Foreskin melanocyte (primary cell): ENCODE measurements at places on chromosomes 16 and 17.

GRCh38 chr17:3845291-3845620, 790 bp downstream of the NCBP3 start:
- peak; percentile 10 for DNase-seq

DNA sequence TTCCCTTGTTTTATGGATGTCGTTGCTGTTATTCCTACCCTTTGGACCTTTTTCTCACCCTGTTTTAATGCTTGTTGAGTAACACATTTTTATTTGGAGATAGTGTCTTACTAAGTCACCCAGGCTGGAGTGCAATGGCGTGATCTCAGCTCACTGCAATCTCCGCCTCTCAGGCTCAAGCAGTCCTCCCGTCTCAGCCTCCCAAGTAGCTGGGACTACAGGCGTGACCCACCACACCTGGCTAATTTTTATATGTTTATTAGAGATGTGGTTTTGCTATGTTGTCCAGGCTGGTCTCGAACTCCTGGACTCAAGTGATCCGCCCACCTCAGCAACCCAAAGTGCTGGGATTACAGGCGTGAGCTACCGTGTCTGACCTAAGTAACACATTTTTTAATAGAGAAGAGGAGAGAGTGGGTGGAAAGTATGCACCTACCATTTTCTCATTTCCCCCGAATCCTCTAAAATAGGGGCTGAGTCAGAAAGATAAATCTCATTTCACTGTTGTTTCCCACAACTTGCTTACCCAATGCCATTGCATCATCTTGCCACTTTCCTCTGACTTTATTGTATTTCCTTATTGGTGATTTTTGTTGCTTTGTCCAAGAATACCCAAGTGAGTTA, 7.0 kb downstream of the DHX40 start:
- no peak for DNase-seq

GRCh38 chr16:48591976-48592375, 18.0 kb downstream of the N4BP1 start:
- DNase-seq, result no peak

DNA sequence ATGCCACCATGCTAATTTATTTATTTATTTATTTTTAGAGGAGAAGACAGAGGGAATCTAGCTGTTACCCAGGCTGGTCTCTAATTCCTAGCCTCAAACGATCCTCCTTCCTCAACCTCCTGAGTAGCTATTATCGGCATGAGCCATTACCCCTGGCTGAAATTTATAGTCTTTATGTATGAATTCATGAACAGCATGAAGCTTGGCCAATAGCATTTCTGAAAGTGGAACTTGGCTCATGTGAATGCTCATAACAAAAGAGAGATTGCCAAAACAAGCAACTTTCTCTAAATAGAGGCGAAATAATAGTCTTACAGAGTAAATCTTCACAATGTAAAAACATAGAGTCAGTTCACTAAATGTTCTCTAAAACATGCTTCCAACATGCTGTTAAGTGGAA, 30.1 kb upstream of the SMURF2 start:
- no peak for DNase-seq

GRCh38 chr17:69348429-69348828, 21.5 kb upstream of the ABCA5 start:
- no peak for DNase-seq

DNA sequence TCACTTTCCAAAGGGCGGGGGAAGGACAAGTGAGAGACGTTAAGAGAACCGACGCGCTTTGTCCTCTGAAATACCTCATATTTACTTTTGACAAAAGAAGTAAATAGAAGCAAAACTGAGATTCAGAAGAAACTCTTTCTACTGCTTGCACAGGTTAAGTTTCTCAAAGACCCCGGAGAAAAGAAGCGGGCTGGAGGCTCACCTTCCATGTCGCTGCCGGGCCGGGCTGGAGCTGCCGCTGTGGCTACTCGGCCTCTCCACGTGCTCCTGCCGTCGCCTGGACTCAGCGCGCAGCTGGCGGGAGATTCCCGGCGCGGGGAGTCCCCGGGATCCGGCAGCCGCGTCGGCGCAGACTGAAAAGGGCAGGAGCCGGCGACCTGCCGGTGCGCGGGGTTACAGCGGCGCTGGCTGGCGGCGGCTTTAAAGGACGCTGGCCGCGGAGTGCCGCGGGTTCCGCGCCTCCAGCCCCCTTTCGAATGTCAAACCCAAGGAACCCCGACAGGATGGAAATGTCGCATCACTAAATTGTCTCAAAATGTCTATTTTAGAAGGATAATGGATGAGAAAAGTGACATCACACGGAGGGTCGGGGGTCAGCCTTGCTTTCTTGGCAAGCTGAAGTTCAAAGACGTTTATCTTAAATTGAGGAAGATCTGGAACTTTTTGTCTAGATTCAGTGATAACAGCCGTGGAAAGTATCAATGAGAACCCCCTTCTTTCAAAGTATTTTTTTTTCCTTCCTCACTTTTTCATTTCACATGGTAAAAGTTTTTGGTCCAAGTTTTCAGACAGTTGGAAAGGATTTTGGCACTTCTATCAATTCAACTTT, at the start of gene IKZF3:
IKZF3 (minus strand) TSS at position 395 of the 829 bp plus-strand sequence; CDS start at position 209, 186 bp downstream.
- peak; percentile 19 for DNase-seq

DNA sequence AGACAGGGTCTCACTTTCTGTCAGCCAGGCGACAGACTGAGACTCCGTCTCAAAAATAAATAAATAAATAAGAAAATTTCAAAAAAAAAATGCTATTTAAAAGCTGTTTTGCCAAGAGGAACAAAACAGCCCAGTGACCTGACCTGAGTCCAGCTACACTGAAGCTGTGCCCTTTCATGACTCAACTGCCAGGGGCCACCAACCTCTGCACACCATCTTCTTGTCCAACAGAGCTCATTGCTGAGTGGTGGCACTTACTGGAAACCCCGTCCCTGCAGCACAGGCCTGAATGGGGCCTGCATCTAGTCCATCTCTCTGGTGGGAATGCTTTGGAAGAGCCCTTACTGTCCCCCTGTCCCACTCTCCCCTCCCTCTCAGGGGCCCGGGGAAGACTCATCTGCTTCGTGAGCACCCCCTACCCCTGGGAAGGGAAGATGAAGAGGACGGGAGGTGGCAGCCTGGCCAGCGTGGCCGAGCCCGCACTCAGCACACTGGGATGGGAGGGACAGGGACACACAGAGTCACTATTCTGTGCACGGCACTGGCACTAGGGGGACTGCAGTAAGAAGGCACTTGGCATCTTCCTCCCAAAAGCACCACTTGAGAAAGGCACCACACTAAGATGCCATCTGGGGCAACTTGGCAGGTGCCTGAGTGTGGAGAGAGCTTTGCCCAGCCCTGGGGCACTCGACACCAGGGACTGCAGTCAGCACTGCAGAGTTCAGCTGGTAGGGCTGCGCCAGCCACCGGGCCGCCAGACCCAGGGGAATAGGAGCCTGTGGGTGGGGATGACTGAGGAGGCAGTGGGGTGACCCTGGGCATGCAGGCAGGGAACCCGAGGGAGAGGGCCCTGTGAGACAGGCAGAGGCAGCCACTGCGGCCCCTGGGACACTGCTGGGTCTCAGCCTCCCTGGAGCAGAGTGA, 13.5 kb downstream of the FBXO31 start:
- no peak for DNase-seq

DNA sequence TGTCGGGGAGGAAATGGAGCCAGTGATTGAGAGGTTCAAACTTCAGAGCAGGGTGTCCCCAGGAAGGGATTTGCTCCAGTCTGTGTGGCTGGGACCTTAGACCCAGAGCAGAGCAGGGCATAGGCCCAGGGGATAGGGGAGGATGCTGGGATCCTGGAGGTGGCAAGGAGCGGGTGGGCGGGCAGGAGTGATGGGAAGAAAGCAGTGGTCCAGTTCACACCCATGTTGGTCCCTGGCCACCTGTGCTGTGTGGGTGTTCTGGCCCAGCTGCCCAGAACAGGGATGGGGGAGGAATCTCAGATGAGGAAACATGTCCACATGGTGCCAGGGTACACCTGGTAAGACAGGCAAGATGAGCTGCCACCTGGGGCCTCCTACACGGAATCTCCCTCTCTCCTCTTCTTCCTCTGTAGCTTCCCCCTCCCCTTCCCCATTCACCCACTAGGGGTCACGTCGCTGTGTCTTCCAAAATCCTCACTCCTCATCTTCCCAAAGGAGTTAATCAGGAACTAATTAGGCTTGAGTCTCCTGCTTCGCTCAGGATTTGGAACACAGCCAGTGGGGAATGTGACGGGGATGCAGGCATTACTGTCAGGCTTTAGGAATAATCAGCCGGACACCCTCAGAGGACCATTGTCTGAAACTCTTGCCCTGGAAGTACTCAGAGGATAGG, 2.3 kb downstream of the BEAN1 start:
- DNase-seq, result no peak

DNA sequence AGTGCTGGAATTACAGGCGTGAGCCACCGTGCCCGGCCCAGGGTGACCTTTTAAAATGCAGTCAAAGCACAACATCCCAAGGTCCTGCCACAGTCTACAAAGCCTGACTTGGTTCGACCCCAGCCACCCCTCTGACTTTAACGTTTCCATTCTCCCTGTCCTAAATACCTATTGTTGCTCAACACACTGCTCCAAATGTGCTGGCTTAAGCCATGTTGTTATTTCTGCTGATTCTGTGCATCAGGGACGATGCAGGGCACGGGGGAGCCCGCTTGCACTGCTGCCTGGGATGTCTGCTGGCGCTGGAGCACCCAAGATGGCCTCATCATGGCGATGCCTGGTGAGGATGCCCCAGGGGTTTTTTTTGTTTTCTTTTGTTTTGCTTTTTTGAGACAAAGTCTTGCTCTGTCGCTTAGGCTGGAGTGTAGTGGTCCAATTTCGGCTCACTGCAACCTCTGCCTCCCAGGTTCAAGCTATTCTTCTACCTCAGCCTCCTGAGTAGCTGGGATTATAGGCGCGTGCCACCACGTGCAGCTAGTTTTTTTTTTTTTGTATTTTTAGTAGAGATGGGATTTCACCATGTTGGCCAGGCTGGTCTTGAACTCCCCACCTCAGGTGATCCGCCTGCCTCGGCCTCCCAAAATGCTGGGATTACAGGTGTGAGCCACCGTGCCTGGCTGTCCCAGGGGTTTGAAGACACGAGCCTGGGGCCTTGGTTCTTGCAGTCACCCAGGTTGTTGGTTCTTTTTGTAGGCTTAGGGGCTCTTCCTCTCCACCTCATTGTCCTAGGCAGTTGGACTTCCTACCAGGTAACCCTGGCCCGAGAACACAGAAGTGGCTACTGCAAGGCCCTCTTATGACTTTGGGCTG, 22.9 kb downstream of the TMC7 start:
- DNase-seq, result no peak

DNA sequence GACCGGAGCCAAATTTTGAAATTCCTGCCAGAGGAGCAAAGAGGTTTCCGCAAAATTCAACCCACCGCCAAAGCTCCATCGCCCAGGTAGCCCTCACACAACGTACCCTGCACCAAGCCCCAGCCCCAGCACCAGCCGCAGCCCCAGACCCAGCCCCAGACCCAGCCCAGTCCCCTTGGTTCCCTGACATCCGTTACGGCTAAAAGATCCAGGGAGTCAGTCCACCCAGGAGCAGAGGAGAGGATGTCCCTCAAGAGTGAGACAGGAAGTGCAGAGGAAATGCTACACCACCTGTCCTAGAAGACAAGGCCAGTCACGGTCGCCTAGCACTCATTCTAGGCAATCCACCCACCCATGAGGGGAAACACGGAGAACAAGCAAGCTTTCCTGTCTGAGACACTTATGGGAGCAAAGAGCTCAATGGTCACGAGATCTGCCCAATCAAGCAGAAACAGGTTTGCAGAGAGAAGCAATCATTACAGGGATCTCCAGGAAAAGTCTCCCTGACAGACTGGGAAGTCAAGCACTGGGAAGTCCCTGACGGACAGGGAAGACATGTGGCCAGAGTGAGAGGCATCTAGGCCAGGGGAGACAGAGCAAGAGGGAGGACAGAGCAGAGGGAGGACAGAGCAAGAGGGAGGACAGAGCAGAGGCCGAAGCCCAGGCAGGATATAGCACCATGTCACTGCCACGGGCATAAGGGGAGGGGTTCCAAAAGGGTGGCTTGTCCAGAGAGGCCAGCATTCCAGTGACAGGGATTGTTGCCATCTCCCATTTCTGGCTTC, 15.0 kb upstream of the KCNJ18 start:
- no peak for DNase-seq

GRCh38 chr17:13812350-13812749, 210.6 kb upstream of the HS3ST3A1 start:
- DNase-seq, result no peak

DNA sequence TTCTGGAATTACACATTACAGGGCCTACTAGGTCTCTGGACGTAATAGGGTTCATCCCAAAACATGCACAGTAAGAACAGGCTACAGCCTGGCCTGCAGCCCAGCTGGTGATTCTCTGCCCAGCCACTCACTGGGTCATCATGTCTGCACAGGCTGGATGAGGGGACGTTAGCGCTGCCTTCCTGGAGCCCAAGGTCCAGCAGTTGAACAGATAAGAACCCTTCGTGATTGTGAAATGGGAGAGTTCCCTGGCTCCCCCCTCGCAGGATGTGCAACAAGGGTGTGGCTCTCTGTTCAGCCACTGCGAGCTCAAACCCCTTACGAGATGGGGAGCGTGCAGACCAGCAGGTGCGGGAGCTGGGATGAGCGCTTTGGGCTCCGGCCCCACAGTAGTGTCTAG, 200.0 kb upstream of the CDH5 start:
- DNase-seq, result no peak

DNA sequence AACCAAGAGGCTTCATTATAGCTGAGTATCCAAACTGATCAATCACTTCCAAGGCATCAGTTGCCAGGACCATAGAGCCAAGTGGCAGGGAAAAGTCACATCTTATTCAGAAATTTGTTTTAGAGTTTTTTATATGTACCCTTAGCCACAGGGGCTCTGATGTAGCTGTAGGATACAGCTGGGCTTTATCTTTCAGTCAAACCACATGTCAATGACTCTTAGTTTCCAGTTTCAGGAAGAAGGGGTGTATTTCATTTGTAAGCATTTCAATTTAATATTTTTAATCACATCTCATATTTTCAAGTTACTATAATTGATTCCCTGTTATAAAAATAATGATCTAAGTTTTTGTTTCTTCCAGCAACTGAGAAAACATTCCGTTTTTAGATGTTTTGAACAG, 2.9 kb upstream of the FLCN start:
- no peak for DNase-seq

DNA sequence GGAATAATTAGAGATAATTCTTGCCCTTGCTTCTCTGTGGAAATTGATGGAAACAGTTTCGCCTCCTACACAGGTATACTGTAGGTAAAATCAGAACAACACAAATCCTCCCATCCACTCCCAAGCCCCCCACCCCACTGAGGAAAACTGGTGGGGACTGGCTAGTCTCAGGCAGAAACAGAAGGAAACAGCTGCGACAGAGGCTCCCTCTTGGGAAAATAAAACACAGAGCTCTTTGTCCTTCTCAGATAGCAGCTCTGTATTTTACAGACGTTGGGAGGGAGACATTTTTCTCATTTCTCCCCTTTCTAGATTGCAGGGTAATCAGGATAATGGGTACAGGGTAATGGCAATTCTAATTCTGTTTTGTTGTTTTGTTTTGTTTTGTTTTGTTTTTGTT, 1.1 kb downstream of the SLFN13 start:
- DNase-seq, result no peak
